ENCODE measurements at places on chromosomes 12 and 14.

GRCh38 chr12:67415473-67415872, 146.3 kb downstream of the CAND1 start:
- no peak for DNase-seq

- DNase-seq = no peak
These were observed 13.6 kb downstream of the GPX2 start for GRCh38 chr14:64929014-64929359.

GRCh38 chr12:26868447-26869103, 35.6 kb upstream of the ITPR2 start:
- DNase-seq = no peak

- no peak for DNase-seq
These were observed 57.0 kb downstream of the CCER1 start for GRCh38 chr12:90897986-90898385.

- no peak for DNase-seq
These were observed 180.9 kb downstream of the AEBP2 start for GRCh38 chr12:19620222-19620621.

- DNase-seq = no peak
These were observed at the start of gene GDF11 for GRCh38 chr12:55742719-55743405. Gene GDF11, plus strand, starts transcription at chr12:55743122. Its CDS starts 195 bp downstream, at chr12:55743317.

- no peak for DNase-seq
These were observed 139.8 kb downstream of the DACT1 start for GRCh38 chr14:58777541-58777979.

- no peak for DNase-seq
These were observed 552.3 kb downstream of the SLC16A7 start for GRCh38 chr12:60148109-60148508.

GRCh38 chr12:113528606-113529293, 57.1 kb upstream of the LHX5 start:
- DNase-seq = no peak

DNA sequence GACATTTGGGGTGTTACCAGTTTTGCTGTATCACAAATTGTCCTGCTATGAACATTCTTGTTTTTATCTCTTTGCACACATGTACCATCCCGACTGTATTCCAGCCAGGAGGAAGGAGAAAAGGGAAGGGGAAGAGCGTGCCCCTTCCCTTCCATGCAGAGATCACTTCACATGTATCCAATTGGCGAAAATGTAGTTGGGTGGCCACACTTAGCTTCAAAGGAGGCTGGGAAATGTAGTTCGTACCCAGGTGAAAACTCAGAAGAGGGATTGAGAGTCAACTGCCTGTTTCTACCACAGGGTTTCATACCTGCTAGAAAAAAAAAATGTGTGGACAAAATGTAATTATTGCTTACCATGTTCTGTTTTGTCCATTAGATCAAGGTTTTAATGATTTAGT, 189.1 kb upstream of the PELI2 start:
- no peak for DNase-seq

DNA sequence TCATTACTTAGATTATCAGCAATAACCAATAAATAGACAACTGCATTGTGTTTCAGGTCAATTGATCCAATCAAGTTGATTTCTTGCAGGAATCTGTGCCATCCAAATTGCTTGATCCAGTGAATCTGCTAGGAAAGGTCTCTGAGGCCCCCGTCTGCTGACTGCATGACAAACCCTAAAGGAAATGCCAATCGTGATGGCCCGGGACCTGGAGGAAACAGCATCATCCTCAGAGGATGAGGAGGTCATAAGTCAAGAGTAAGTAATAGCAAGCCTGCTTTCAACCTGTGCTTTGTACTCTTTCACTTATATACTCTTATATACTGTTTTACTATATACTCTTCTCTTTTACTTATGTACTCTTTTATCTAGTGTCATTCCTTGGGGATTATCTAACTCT, 1.9 kb downstream of the TTLL5 start:
- no peak for DNase-seq

GRCh38 chr12:27290501-27291168, 42.0 kb upstream of the BMAL2 start:
- no peak for DNase-seq

DNA sequence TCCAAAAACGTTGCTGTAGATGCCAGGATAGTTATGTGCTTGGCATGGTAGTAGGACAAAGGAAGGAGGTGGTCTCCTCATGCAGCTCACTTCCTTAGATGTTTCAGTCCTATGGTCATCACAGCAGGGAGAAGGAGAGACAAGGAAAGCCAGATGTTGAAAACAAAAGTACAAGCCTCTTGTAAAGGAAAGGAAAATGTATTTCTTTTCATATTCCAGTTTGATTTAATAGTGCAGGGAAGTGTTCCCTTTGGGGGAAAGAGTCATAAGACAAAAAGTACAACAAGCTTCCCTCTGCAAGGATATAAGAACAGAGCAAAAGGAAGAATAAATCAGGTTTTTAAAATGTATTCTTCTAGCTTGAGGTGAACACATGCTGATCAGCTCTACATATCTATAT, 8.6 kb upstream of the TMCC3 start:
- DNase-seq = no peak

DNA sequence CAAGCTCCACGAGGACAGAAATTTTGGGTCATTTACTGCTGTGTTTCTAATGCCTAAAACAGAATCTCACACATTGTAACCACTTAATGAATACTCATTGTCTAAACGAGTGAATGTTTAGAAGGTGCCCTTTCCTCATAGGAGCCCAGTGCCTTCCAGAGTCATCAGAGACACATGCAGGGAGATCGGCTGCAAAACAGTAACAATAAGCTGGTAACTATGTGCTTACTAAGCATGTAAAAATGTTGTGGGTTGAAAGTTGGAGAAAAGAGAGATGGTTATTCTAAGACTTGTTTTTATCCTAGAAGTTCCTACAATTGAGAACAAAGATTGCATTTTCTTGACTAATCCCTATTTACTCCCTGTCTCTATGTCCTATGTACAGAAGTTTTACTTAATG, 7.4 kb downstream of the TESPA1 start:
- DNase-seq = no peak

DNA sequence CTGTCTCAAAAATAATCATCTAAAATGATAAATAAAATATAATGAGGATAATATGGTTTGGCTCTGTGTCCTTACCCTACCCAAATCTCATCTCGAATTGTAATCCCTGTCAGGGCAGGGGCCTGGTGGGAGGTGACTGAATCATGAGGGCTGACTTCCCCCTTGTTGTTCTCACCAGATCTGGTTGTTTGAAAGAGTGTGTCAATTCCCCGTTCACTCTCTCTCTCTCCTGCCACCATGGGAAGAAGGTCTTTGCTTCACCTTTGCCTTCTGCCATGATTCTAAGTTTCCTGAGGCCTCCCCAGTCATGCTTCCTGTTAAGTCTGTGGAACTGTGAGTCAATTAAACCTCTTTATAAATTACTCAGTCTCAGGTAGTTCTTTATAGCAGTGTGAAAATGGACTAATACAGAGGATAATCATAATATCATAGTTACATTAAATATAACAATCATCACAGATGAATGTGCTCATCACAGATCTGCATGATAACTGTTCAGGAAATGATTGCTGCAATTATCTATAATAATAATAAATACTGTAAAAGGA, 12.6 kb downstream of the EFCAB11 start:
- DNase-seq = no peak

DNA sequence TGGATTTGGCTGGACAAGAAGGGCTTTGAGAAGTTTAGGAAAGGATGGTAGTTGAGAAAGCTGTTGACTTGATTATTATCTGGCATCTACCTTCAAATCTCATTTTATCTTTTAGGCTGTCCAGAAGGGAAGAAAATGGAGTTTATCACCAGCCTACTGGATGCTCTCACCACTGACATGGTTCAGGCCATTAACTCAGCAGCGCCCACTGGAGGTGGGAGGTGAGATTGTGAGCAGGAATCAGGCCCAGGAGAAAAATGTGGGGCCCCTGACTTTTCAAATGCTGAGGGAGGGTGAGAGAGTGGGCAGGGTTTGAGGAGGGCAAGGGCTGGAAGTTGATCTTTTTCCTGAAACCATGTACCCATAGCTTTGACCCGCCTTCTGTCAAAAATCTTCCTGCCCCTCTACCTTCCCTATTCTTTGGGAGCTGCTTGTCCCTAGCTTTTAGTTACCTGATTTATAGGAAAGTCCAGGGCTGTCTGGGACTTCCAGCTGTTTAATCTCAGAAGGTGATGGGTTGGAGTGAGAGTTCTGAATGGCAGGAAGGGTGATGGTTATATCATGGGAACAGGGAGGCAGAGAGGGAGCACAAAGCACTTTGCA, 134.2 kb downstream of the SMOC1 start:
- no peak for DNase-seq

DNA sequence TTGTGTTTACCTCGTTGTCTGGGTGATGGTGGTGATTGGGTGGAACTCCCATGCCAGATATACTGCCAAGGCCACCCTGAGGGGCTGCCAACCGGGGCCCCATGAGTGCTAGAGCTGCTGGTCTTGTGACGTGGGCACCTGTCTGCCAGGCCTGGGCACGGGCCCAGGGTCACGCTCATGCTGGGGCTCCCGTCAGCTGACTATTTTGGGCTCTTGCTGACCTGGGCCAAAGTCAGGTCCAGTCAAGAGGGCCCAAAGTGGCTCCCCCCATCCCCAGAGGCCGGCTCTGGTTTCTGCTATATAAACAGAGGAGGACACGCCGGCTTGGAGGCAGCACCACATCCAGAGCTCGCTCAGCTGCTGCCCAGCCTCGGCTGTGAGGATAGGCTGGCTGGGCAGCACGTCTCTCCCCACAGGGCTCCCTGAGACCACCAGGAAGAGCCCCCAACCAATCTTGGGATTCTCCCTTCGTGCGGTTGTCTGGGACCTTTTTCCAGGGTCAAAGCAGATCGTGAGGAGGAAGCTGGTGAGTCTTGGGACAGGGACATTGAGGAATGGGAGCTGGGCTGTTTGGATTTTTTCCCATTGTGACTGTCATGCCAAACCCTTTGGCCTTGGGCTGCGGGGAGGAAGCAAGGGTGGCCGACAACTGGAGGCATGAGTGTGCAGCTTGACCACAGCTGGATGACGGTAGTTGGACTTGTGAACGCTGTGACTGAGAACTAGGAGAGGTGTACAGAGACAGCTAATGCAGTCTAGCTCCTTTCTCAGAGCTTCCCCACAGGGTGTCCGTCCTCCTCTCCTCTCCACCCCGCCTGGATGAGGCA, 7.6 kb upstream of the NR4A1 start:
- no peak for DNase-seq

GRCh38 chr14:69652942-69653684, 41.7 kb downstream of the SUSD6 start:
- no peak for DNase-seq

GRCh38 chr12:124517260-124518050, 50.0 kb downstream of the NCOR2 start:
- no peak for DNase-seq

DNA sequence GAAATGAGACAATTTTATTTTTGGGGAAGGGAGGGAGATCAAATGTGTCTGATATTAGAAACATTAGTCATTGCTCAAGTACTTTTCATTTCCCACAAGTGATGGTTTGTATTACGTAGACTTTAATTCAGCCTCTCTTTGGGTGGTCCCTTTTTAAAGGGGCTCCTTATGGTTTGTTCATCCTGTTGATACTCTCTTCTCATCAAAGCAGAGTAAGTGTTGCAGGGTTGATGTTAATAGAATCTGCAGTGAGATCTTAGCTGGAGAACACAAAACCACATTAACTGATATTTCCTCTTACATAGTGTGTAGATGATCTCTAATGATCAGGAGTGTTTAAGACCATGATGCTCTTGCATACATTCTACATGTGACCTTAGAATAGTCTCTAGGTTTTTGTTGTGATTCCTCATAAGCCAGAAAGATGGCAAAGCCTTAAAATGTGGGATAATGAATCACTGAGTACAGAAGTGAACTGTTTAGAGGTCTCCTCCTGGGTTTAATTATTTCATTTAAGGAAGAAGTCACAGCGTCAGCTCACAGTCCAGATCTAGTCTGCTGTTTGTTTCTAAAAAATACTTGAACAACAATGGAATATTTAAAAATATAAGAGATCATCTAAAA, 87.4 kb upstream of the PTPRR start:
- DNase-seq = no peak

DNA sequence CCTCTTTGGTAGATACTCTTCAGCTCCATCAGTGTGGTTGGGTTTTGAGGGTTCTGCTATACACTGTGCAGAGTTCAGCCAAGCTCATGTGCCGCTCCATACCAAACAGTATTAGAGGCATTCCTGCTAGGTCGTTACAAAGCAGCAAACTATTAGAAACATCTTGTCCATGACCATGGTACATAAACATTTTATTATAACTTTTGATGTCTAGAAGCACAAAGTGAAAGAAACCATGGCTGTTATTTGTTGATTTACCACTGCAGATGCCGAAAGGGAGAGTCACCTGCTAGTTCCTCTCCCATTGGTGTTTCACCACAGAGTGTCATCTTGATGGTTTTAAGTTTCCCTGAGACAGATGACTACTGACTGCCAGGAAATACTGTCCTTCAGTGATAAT, 242.0 kb downstream of the ADAMTS20 start:
- DNase-seq = no peak

GRCh38 chr14:89616852-89617341, 199.9 kb upstream of the FOXN3 start:
- peak; percentile 60 for DNase-seq

DNA sequence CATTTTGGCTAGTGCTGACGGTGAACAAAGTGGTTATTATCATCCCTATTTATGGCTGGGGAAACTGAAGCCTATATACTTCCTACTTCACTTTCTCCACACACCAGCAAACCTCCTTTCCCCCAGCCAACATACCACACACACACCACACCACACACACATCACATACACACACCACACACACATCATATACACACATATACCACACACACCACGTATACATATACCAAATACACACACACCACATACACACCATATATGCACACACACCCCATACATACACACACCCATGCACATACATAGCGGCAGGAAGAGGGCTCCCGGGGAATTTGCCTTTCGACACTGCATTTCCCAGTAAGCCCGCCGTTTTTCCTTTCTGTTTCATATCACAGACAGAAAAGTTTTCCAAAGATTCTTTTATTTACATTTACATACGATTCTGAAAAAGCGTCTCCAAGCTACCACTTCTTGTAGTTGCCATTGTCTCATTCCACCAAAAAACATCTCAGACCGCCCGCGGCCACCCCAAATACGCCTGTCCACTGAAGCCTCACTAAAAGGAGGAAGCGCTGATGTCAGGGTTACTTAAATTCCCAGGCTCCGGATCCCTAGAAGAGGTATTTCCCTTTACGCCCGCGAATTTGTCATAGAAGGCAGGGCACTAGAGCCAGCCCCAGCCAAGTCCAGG, 823 bp upstream of the RAB5B start:
- DNase-seq = no peak

DNA sequence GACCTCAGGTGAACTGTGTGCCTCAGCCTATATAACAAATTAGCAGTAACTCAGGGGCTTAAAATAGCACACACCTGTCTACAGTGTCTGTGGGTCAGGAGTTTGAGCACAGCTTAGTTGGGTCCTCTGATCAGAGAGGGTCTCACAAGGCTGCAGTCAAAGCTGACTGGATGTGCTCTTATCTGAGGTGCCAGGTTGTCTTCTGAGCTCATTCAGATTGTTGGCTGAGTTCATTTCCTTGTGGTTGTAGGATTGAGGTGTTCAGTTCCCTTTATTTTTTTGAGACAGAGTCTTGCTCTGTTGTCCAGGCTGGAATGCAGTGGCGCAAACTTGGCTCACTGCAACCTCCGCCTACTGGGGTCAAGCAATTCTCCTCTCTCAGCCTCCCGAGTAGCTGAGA, 164.7 kb downstream of the ADCK1 start:
- DNase-seq = no peak

- DNase-seq = no peak
These were observed 74.6 kb upstream of the TBX5 start for GRCh38 chr12:114480337-114481199.
